ENCODE measurements at places on chromosomes 1 and 21.

DNA sequence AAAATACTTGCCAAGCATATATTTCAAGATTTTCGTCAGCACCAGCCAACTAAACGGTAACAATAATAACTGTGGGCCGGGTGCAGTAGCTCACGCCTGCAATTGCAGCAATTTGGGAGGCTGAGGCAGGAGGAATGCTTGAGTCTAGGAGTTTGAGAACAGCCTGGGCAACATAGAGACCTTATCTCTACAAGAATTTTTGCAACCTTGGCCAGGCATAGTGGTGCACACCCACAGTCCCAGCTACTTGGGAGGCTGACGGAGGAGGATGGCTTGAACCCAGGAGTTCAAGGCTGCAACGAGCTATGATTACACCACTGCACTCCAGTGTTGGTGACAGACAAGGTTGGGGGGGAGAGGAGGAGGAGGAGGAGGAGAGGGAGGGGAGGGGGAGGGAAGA, 145.0 kb upstream of the TIAM1 start:
- DNase-seq: no peak

DNA sequence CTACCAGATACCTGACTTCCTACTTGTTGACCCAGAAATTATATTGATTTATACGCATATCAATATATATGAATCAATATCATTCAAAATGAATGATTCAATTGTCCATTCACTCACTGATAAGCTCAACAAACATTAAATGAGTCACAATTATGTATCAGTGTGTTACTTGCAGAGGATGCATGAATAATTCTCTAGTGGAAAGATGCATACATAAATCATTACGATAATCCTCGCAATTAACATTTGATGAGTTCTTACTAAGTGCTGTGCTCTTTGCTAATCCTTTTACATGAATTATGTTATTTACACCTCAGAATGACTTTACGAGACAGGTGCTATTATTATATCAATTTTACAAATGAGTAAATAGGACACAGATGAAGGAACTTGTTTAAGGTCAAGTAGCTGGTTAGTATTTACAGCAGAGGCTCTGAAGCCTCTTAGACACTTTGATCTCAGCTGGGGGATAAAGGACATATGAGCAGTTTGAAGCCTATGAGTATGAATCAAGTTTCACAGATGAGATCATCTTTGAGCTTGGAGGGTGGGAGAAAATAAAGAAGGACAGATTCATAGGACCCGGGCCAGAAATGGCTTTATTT, 112.8 kb upstream of the ADAMTS5 start:
- DNase-seq: no peak

DNA sequence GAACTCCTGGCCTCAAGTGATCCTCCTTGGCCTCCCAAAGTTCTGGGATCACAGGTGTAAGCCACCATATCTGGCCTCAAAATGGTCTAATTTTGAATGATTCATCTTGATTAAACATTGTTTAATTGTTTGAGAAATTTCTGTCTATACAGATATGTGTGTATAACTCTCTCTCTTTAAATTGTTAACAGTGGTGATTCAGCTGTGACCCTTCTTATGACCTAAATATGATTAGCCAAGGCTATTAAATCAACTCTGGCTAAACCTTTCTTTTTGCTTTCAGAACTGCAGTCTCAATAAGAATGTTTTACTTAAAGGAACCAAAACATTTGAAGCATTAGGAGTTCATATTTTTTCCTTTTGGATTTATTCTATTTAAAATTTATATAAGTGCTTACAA, 19.2 kb upstream of the B3GALT5 start:
- DNase-seq: no peak

DNA sequence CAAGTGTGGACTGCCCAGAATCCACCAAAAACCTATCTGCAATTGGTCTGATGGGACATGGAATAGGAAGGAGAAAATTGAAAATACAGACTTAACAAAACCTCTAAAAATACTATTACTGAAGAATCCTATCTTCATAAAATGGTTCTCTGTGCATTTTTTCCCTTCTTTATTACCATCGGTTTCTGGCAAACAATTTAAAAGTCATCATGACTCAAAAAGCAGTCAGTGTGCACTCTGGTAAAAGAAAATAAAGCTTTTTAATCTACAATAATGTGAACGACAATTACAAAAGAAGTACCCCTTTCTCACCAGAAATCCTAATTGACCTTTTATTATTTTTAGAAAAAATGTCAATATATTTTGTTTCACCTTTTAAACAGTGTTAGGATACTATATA, 186.3 kb downstream of the TPR start:
- DNase-seq: no peak

- DNase-seq: no peak
Observed at GRCh38 chr1:184110272-184111204, 59.0 kb downstream of the TSEN15 start.

GRCh38 chr1:39757501-39757900, 13.6 kb downstream of the OXCT2 start:
- no peak for DNase-seq

GRCh38 chr1:118077331-118078045, 107.5 kb downstream of the SPAG17 start:
- DNase-seq: peak; percentile 13

- no peak for DNase-seq
Observed at GRCh38 chr1:46820560-46821060, 21.8 kb downstream of the CYP4B1 start.

GRCh38 chr1:18032172-18032859, 75.3 kb upstream of the IGSF21 start:
- no peak for DNase-seq

DNA sequence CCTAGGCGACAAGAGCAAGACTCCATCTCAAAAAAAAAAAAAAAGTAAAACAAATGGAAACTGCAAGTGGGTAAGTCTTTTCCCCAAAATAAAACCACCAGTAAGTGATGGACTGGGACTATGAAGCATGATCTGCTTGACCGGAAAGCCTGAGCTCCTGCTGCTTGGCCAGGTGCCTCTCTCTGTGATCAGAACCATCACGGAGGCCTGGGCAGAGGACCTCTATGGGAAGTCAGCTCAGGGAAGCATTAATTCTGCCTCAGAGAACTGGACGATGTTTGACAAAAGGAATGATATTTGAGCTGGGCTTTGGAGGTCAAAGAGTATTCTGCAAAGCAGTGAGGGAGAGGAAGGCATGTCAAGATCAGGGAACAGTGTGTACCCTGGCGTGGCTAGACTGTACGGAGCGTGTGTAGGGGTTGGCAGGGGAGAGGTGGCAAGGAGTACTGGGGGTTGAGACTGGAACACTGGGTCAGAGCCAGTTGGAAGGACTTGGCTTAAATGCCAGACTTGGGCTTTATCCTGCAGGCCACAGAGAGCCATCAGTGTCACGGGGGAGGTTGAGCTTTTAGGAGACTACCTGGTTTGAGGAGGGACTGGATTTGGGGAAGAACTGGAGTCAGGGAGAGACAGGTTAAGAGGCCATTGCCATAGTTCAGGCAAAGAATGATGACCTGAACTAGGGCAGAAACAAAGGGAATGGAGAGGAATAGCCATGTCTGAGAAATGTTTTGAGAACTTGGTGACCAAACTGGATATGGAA, 16.4 kb downstream of the ATP1A2 start:
- no peak for DNase-seq

GRCh38 chr21:46605767-46606426, 1.0 kb upstream of the S100B start:
- peak; percentile 82 for DNase-seq

GRCh38 chr1:67135354-67135753, 584 bp upstream of the C1orf141 start:
- no peak for DNase-seq

- no peak for DNase-seq
Observed at GRCh38 chr1:109327285-109327684, 20.5 kb upstream of the MYBPHL start.
